ENCODE measurements at places on chromosomes 2 and 18.

- DNase-seq: no peak
Observed at GRCh38 chr2:98502556-98503335, 58.1 kb downstream of the INPP4A start.

DNA sequence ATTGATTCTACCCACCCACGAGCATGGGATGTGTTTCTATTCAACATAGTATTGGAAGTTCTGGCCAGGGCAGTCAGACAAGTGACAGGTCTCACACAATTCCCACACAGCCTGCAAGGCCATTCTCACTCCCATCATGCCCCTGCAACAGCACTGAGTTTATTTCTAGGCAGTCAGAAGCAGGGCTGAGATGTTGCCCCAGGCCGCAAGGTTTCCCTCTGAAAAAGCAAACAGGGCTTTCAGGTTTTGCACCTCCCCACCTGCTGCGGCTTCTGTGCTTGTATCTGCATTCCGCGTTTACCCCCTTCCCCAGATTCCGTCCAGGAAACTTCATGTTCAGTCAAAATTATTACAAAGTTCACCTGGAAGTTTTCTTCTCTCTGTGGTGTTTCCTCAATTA lies 9.4 kb upstream of the TACR1 start:
- DNase-seq: no peak

DNA sequence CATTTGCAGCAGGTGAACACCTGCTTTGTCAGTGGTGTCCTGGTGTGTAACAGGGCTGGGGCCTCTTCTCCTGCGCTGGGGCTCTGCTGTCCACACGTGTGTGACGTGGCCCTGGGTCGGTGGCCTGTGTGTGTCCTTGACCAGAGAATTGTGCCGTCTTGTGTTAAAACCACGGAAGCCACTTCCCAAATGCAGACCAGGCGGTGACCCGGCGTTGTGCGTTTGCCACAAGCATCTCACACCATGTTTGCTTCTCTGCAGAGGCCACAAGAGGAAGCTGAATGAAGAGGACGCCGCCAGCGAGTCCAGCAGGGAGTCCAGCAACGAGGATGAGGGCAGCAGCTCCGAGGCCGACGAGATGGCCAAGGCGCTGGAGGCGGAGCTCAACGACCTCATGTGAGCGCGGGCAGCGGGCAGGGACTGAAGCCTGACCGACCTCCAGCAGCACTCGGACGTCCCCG lies 44.3 kb upstream of the KCNG2 start:
- DNase-seq: no peak

DNA sequence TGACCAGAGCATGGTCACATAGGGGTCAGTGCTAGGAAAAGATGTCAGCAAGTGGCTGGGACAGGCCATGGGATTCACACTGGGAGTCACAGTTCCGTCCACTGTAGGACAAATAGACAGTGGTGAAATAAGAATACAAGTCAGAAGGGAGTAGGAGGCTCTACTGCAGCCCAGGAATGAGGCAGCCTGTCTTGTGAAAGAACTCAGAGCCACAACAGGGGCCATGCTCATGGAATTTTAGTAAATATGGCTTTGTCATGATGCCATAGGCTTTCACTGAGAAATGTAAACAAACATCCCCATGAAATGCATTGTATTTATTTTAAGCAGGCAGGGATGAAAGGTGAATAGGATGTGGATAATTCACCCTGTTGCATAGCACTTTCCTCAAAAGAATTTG lies 504.3 kb downstream of the SOX11 start:
- no peak for DNase-seq

GRCh38 chr2:133432778-133433177 lies 135.5 kb downstream of the NCKAP5 start:
- DNase-seq: no peak

GRCh38 chr18:39693359-39693758 lies 2127.8 kb upstream of the CELF4 start:
- DNase-seq: no peak

- DNase-seq: no peak
Observed at GRCh38 chr2:219184121-219184520, 6.0 kb downstream of the RETREG2 start.

GRCh38 chr2:30406853-30407252 lies 40.2 kb upstream of the LCLAT1 start:
- DNase-seq: no peak

DNA sequence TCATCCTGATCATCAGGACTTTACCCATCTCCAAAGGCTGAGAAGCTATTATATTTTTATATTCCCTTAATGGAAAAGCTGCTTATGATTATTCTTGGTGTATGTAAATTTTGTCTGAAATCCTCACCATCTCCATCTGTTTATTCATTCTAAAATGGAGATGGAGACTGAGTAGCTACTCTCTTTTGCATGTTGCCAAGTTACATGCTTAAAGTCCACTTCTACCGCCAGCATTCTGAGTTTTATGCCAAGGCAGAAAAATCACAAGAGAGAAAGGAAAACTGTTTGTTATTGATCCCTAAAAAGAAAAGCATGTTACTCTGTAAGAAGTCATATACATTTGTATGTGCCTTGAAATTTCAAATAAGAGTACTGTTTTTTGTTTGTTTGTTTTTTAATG lies 94.4 kb upstream of the NOSTRIN start:
- no peak for DNase-seq

Measured in psoas muscle (tissue), 8 donors.